Suprapubic skin (tissue), 4 donors: ENCODE measurements at places on chromosomes 16 and 17.

- DNase-seq: no peak
Measured at GRCh38 chr17:42188749-42189650, 3.7 kb upstream of the HCRT start.

GRCh38 chr17:78371056-78371455 is 7.4 kb upstream of the PGS1 start:
- no peak for DNase-seq

DNA sequence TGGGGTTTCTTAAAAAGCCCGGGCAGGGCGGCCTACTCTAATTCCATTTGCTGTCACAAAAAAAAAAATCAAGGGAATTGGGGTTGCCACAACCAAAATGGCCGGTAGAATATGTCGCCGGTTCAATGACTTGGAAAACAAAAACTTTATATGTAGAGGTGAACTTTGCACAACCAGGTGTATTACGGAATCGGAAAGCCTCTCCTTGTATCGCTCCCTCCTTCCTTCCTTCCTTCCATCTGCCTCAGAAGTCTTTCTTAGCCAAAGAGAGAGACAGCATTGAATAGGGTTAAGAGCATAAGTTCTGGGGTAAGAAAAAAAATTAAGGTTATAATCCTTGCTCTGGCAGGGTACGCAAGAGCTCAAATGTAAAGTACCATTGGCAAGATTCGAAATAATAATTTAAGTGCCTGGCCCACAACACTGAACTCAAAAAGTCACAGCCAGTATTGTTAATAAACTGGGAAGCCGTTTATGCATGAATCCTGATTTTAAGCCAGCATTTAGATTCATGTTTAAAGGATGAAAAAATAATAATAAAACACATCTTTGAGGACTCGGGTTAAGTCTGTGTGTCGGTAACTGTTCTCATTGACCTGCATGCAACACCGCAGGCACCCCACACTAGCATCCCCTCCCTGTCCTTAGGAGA is 522 bp upstream of the GLG1 start:
- no peak for DNase-seq

DNA sequence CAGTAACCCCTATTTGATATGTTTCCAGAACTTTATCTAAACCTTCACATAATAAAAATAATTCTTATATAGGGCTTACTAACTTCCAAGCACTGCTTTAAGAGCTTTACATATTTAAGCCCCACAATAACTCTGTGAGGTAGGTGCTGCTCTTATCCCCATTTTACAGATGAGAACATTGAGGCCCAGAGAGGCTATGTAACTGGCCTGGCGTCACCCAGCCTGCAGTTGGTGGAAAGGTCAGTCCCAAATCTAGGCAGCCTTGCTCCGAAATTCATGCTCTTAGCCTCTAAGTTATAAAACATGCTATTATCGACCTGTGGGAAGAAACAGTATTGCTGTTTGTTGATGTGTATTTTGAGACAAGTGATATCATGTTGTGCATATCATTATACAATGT is 9.0 kb downstream of the NLRC5 start:
- no peak for DNase-seq

DNA sequence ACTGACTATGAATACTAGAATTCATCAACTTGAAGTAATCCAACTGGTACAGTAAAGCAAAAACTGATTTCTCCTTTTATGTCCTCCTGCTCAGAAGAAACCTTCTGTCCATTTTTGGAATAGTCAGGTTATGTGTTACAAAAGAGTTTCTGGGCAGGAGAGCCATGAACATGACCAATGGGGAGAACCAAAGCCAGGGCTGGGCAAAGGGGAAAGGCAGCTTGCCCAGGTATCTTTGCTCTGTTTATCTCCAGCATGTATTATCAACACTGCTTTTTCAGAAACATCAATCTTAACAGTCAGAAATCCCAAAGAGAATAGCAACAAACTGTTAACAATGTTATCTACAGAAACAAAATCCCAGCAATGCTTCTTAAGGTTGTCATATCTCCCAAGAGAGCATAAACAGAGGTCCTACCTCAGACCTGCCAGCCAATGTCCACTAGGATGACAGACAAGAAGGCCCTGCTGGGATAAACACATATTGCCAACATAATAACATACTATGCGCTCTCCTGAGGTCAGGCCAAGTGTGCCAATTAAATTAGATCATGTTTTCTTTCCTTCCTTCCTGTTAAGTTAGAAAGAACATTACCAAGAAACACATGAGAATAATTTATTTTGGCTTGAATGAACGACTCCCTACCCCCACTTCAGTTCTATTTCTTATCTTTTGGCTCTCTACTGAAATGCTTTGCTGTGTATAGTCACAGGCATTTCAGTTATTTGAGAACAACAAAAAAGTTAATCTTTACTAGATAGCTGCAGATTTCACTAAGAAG is 28.0 kb downstream of the BLMH start:
- DNase-seq: no peak

DNA sequence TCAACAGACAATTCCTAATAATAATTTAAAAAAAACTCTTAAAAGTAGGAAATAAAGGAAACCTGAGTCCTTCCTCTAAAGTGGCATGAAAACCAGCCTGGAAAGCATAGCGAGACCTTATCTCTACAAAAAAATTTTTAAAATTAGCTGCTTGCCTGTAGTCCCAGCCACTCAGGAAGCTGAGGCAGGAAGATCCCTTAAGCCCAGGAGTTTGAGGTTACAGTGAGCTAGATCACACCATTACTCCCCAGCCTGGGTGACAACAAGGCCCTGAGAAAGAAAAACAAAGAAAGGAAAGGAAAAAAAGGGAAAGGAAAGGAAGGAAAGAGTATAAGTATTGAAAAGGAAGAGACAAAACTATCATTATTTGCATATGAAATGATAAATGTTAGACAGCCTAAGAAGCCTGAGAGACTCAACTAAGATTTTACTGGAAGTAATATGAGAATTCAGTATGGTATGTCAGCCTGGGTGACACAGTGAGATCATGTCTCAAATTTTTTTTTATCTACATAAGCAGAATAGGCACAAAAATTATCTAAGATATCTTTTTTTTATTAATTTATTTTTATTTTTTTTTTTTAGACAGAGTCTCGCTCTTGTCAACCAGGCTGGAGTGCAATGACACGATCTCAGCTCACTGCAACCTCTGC is 113.0 kb downstream of the GOSR1 start:
- no peak for DNase-seq

GRCh38 chr17:66373944-66374817 is 71.8 kb downstream of the PRKCA start:
- no peak for DNase-seq

GRCh38 chr16:30660424-30661261 is 2.4 kb downstream of the FBRS start:
- DNase-seq: no peak

DNA sequence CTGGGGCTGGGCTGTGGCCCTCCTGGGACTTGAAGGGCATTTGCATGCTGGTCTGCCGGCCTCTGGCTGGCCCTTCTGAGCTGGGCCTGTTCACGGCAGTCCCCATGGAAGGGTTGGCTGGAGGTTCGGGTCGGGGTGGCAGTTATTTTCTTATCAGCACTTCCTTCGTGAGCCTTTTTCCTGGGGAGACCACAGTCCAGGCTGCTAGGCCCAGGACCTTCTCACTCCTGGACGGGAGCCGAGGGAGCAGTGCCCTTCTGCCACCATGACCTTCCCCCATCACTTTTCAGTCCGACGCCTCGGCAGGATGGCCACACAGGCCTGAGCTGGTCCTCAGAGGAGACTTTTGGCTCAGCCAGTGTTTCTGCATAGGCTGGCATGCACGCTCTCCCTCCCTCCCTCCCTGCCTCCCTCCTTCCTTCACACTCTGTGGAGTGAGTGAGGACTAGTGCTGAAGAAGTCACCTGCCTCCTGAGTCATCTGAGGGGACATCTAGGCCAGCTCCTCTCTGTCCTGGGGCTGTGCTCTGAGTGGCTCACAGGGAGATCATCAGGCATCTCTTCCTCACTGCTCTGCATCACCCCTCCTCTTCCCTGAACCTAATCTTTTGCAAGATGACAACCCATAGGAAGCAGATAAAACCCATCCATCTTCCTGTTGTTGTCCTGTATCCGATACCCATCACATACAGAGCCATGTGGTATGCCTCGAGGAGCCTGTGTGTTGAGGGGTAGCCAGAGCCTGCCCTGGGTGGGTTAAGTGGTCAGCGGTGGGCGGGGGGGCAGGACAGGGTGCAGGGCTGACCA is 109.7 kb downstream of the RAP1GAP2 start:
- no peak for DNase-seq

DNA sequence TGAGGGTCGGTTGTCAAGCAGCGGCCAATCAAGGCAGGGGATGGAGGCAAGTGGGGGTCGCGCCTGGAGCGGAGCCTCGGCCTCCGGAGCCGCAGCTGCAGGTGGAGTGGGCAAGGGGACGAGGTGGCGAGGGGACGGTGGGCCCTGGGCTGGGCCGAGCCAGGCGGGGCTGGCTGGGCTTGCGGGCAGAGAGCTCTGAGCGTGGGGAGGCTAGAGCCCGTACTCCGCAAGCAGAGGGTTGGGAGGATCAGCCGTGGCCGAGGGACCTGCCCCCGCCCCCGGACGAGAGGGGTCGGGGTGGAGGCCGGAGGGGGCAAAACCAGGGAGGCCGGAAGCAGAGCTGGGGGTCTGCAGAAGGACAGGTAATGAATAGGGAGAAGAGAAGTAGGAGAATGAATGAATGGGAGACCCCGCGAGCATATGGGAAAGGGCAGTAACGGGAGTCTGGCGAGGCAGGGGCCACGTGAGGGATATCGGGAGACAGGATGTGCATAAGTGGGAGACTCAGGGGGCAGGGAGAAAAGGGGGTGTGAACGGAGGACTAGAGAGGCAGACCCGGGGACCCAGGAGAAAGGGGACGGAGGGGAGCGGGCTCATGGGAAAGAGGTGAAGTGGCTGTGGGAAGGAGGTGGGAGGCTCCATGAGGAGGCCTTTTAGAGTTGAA is at the start of gene KATNB1:
Gene KATNB1, plus strand, starts transcription at position 16 of the 664 bp plus-strand sequence. CDS start 1,474 bp downstream, outside the sequence.
- DNase-seq: no peak

DNA sequence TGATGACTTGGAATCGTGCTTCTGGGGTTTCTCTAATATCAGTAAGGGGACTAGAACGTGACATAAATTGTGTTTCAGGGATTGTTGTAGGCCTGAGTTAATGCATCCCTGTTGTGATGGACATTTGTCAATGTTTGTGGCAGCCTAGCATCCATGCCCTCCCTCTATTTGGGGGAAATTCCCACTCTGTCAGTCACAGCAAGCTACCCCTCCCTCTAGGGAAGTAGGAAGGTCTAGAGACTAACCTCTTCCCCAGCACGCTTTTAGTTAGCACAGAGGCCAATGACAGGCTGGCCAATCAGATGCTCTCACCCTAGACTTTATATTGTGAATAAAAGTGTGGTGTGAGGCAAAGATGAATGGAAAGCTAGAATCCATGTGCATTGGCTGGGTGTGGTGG is 32.4 kb upstream of the NF1 start:
- no peak for DNase-seq

- no peak for DNase-seq
Measured at GRCh38 chr17:76544546-76545365, 4.9 kb downstream of the PRCD start.

DNA sequence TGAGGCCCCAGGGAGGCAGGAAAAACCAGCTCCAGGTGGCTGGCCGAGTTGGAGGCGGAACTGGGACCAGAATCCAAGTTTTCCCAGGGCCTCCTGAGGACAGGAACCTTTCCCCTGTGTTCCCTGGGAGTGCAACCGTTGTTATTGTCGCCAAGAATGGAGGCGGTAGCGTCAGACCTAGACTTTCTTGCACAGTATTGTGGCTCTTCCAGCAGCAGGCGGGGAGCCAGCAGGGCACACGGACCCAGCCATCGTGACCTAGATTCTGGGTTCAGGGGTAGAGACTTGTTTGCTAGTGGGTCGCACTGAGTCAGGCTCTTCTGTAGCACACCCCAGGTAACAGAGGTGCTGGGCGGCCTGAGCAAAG is 667 bp upstream of the KIF19 start:
- no peak for DNase-seq

DNA sequence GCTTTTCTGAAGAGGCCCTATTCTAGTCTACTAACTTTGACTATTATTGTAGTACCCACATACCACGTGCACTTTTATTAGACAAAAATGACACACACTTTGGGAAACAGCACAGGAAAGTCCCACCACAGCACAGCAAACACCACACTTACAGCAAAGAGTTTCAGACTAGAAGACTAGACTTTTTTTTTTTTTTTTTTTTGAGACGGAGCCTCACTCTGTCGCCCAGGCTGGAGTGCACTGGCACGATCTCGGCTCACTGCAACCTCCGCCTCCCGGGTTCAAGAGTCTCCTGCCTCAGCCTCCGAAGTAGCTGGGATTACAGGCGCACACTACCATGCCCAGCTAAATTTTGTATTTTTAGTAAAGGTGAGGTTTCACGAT is 20.1 kb downstream of the YWHAE start:
- DNase-seq: no peak

- DNase-seq: no peak
Measured at GRCh38 chr17:43114151-43114552, 11.0 kb downstream of the BRCA1 start.

- DNase-seq: no peak
Measured at GRCh38 chr16:80591071-80591915, 50.5 kb downstream of the DYNLRB2 start.

DNA sequence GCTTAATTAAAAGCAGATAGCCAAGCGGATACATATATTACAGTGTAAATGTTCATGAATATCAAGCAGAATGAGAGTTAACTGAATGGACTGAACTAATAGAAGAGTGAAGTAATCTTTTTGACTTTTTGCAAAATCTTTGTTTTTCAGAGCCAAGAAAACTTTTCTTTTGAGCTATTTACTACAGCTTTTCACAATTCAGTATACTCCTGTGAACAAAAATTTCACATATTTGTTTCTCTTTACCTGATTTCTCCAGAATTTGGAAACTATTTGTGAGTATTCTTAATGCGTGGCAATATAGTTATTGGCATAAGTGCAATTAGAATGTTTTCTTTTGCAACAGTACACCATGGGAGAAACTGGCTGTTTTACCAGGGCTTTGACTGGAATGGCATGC is 9.1 kb upstream of the DUXB start:
- DNase-seq: no peak

GRCh38 chr16:24433706-24434105 is 105.7 kb upstream of the RBBP6 start:
- no peak for DNase-seq

GRCh38 chr16:67766291-67766690 is 40.1 kb downstream of the RANBP10 start:
- DNase-seq: no peak

DNA sequence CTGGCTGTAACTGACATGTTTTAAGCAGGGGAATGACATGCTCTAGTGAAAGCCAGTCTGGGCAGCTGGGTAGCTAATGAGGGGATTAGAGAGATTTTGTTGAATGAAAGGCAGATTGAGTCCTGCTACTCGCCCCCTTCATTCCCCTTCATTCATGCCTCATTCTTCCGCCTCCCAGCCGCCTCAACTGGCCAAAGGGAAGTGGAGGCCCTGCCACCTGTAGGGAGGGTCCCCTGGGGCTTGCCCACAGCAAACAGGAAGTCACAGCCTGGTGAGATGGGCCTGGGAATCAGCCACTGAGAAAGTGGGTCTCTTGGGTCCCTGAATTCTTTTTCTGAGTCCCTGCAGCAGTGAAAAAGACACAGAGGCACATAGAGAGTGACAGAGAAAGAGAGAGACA is 1.1 kb upstream of the CD19 start:
- no peak for DNase-seq
